ENCODE measurements at places on chromosomes 5 and 9. TPM values are rescaled to one million over a fixed set of nuclear protein-coding genes. Genes with fewer than 3 reads are reported as not detected.

GRCh38 chr9:7443541-7443940, 356.0 kb downstream of the DMAC1 start:
- no peak for DNase-seq

DNA sequence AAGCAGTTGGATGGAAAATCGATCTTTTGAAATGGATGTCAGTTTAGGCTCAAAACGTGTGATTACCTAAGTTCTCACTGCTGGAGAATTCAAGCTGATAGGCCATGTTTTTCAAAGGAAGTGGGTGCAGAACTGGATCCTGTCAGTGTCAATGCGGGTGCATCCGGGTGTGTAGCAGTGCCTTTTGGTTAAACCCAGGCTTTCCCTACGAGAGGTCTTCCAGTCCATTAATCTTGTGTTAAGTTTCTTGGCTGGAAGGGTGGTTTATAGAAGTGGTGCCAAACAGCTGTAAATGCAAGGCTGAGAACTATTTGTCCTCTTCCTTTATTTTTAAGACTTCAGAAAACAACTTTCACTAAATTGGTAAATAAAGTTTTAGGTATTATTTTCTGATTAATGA, 71.9 kb downstream of the DAPK1 start:
- no peak for DNase-seq

ITGA2 gene
- 10.8 TPM for total RNA-seq

DNA sequence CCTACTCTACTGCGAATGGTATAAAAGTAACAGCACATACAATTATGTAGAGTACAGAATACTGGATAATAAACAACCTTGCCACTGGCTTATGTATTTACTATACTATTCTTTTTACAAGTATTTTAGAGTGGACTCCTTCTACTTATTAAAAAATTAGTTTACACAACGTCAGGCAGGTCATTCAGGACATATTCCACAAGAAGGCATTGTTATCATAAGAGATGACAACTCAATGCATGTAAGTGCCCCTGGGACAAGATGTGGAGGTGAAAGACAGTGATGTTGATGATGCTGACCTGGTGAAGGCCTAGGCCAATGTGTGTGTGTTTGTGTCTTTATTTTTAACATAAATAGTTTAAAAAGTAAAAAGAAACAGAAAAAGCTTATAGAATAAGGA, 421.7 kb downstream of the CDH12 start:
- DNase-seq = no peak

DNA sequence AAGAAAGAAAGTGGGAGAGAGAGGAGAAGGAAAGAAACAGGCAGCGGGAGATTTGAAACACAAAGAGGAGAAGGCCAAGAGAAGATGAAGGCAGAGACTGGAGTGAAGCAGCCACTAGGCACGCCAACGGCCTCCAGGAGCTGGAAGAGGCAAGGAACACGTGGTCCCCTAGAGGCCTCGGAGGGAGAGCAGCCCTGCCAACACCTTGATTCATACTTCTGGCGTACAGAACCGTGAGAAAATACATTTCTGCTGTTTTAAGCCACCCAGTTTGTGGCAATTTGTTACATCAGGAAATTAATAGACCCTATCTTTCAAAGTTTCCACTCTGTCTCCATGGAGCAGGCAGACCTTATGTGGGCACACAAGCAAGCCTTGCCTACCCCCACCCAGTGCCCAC, 133.4 kb downstream of the ACTL7B start:
- DNase-seq = no peak

SPACA9 gene
- total RNA-seq = 1.9 TPM

DNA sequence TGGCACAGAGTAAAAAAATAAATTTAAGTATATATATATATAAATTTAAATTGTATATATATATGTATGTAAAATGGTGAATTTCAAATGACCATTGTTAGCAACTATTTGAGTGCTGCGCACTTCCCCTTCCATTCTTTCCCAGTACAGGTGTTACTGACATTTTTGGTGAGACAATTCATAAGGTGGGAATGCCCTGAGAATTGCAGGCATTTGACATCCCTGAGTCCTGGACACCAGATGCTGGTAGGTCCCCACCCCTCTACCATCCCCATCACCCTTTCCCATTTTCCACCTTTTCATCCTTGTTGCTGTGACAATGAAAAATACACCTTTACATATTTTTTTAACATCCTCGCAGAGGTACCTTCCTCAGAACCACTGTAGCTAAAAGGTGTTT, 91.6 kb downstream of the SLC1A3 start:
- no peak for DNase-seq

- no peak for DNase-seq
Measured at GRCh38 chr9:116278326-116278725, 124.7 kb downstream of the PAPPA start.

DNA sequence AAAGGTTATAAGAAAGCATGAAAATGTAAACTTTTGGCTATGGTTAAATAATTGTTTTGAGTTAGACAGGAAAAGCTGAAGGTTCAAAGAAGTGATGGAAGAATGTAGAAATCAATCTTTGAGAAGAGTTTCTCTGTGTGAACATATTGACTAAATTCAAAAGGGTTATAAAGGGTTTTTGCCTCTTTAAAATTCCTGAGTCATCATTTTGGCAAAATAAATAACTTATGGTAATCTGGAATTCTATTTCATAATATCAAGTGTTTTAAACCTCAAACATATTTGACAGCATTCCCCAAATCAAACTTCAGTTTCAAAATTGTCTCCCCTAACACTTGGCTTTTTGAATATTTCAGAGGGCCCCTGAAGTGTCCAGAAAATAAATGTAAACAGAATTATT, 60.6 kb upstream of the SPINK5 start:
- no peak for DNase-seq

DNA sequence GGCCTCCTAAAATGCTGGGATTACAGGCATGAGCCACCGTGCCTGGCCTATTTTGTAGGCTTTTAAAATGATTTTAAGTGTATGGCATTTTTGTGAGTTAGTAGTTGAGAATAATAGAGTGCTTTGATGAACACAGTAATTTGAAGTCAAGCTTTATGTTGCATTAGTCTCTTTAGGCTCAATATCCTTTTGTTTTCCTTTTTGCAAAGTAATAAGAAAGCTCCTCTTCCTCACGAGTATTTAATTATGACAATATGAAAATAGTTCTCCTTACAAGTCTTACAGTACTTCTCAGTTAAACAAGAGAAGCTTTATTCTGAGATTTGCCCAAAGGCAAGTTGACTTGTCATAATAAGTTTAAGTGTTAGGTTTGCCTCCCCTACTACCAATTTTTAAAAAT, 69.0 kb downstream of the TJP2 start:
- DNase-seq = no peak

SEC24A gene
- total RNA-seq = 69.4 TPM

DNA sequence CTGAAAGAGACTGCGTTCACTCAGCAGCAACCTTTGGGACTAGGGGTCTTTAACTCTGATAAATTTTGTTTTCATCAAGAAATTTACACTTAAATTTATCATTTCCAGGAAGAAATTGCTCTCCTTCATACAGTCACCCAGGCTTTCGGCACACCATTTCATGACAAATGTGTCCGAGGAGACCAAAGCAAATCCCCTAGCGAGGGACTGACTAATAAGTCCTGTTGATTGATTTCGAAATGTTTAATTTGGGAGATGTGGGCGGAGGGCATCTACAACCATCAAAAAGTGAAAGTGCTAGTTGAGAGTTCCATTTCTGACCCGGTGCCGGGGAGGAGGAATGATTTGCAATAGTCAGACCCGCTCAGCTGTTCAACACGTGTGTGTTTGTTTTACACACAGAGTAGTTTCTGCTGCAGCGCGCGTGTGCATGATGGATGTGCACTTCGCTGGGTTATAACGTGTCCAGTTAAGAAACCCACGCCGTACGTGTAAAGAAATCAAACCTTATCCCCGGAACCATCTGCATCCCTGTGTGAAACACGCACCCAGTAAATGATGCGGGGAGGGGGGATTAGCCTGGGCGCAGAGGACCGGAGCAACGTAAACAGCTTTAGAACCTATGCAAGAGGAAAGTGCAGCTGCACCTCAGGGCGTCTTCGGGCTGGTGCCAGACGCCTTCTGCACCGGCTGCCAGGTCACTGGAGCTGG, 845 bp upstream of the NR4A3 start:
- DNase-seq = peak; percentile 73

SCGB3A2 gene
- total RNA-seq = 32.0 TPM
